Ovary (tissue), 10 donors: ENCODE measurements at places on chromosomes 12 and 14.

DNA sequence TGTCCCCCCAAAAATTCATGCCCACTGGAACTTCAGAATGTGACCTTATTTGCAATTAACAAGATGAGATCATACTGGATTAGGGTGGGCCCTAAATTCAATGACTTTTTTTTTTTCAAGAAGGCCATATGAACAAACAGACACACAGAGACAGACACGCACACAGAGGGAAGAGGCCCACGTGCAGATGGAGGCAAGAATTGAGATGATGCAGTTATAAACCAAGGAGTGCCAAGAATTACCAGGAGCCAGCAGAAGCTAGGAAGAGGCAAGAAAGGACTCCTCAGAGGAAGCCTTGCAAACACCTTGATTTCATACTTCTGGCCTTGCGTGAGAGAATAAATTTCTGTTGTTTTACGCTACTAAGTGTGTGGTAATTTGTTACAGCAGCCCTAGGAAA lies 33.4 kb downstream of the NELL2 start:
- DNase-seq, result no peak

DNA sequence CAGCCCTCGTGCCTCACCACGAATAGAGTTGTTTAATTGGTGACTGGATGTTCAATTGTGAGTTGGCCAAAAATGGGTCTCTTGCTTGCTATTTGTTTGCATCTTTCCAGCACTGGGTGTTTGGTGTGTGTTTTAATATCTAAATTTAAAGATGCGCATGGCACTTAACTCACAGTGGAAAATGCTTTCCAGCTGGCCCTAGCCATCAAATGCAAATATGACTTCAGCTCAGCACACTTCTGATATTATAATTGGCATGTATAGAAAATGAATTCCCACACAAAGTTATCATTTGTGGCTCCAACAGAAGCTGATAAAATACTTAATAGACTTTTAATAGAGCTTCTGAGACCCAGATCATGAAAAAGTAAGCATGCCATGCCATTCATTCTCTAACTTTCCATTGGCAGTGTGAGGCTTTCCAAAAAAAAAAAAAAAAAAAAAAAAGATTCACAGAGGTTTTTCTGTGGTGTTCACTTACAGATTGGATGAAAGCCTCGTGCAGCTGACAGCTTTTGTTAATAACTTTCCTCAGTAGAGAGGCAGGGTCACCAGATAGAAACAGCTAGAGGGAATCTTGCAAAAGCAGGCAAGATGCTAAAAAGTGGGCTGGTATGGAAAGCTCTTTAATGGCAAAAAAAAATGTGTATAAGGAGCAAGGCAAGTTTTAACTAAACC lies 425.2 kb downstream of the GALC start:
- no peak for DNase-seq

DNA sequence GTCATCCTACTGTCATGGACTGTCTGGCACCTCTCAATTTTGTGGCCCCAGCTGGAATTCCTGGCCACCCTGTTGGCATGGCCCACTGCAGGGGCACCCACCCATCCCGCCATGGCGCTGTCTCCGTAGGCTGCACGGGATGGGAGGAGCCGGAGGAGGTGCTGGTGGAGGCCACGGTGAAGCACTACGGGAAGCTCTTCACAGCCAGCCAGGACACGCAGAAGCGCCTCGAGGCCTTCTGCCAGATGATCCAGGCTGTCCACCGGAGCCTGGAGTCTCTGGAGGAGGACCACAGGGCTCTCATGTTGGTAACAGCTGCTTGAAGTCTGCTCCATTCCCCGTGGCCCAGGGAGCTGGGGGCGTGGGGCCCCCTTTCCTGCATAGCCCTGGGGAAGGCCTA lies 3.9 kb downstream of the CCDC197 start:
- DNase-seq, result no peak

- no peak for DNase-seq
These were observed 12.0 kb downstream of the TMTC1 start for GRCh38 chr12:29771786-29772185.

DNA sequence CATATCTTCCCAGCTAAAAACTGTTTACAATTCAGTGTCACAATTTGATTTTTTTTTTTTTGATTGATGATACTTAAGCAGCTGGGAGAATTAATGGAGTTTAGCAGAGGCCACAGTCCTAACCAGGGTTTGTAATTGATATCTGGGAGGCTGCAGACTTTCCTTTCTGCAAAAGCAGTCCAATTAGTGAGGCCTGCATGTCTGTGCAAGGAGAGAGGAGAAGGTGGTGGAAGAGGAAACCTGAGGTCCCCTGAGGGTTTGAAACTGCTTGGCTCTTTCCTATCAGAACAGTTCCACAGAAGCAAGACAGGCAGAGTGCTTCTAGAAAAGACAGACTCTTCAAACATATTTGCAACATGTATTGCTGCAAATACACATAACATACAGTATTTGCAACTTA lies 160.8 kb upstream of the KRR1 start:
- DNase-seq, result no peak

- DNase-seq, result no peak
These were observed 61.2 kb upstream of the STXBP6 start for GRCh38 chr14:25111061-25111601.

DNA sequence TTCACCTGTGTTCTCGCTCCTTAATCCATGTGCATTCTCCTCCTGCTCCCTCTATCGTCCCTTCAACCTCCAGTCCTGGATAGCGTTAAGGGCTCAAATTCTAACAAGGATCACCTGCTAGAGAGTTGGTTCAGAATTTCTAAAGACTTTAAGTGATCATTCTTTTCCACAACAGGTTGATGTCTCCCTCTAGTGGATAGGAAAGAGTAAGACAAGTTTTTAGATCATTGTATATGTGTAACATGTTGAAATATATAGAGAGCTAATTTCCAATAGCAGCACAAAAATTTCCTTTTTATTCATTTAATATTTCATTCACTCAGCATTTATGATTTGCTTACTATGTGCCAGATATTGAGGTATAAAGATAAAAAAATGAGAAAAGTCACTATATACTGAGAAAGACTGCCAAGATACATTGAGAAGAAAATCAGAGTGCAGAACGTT lies 9.3 kb upstream of the ESR2 start:
- DNase-seq, result no peak

DNA sequence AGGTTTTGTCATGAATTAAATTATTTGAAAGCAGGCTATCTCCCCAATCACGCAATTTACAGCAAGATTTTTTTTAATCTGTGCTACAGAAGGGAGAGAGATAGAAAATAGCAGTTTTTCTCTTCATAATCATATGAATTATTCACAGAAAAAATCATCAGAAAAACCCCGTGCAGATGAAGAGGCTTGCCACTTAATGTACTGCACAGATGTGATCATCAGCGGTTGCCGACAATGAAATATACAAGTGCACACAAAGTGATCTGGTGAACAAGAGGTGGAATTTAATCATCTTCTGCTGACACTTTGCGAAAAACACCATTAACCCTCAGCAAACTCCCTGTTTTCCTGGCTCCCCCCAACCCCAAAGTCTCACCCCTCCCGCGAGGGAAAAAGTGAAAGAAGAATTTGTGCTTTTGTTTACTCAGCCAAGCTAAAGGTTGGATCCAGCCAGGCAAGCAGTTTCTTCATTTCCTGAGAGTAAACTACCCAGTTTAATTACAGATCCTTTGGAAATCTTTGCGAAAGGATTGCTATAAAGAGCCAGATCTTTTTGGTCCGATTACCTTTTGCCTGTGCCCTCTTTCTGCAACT lies 3.1 kb upstream of the LMO3 start:
- DNase-seq, result no peak

DNA sequence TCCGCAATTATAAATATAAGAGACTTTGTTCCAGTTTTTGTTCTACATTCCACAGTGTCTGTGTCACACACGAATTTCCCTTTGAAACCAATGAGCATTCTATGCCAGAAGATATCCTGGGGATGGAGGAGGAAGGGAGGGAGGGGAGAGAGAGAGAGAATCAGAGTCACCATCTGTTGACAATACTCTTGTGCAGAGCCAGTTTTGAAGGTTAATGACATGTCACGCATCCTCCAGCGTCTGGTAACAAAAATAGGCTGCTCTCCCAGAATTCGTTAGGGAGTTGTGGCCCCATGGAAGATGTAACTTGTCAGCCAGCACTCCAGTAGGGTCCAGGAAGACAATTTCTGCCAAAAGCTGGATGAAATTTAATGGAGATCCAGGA lies 213.5 kb upstream of the KRR1 start:
- no peak for DNase-seq

DNA sequence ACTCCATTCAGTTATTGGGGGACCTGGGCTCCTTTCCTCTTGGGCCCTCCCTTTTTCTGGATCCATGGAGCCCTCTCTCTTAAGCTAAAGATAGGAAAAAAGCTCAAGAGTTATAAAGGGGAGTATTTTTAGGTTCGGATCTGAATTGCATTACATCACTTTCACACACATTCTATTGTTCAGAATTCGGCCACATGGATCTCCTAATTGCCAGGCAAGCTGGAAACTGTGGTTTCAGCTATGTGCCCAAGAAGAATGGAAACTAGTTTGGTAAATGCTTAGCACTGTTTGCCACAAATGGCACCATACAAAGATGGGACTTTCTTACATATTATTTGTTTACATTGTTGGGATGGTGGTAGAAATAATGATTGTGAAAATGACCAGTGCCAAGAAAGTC lies 145.6 kb downstream of the LRIG3 start:
- no peak for DNase-seq

DNA sequence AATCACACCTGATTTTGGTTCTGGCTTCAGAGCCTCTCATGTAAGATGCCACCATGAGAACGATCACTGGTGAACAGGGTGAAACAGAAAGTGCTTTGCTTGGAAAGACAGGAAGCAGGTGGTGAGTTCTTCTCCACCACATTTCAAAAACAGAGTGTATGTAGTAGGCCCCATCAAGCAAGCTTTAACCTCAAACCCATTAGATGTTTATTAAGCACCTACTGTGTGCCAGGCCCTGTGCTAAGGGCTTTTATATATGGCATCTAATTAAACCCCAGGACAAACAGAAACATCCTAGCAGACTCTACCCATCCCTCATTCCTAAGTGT lies 47.8 kb upstream of the MED13L start:
- DNase-seq, result no peak
